ENCODE measurements at places on chromosomes 16 and 17. TPM values are rescaled to one million over a fixed set of nuclear protein-coding genes. Genes with fewer than 3 reads are reported as not detected.

DNASE1L2 gene
- total RNA-seq, result 1.2 TPM

SIRT7 gene
- total RNA-seq, result 57.6 TPM

CEP295NL gene
- total RNA-seq, result 0.55 TPM

ADAD2 gene
- not detected for total RNA-seq

SLC5A11 gene
- 0.22 TPM for total RNA-seq

KRTAP9-4 gene
- not detected for total RNA-seq

ABCA8 gene
- not detected for total RNA-seq

ZG16B gene
- 0.33 TPM for total RNA-seq

NOTUM gene
- 0.22 TPM for total RNA-seq

UTS2R gene
- total RNA-seq, result not detected

MBTD1 gene
- total RNA-seq, result 23.6 TPM

DNAI2 gene
- not detected for total RNA-seq

SLC25A10 gene
- 6.4 TPM for total RNA-seq

SLC5A10 gene
- not detected for total RNA-seq

ACSM2A gene
- total RNA-seq, result not detected

Data from activated B cell treated with CpG ODN at 0.5 μM for 24 hours (primary cell).